T-helper 1 cell (primary cell): ENCODE measurements at places on chromosomes 6 and 20.
A peak's percentile ranks its signal among the peaks of the same experiment; 100 is the strongest.

- no peak for DNase-seq
Observed at GRCh38 chr20:37776526-37776925, 82.7 kb downstream of the CTNNBL1 start.

DNA sequence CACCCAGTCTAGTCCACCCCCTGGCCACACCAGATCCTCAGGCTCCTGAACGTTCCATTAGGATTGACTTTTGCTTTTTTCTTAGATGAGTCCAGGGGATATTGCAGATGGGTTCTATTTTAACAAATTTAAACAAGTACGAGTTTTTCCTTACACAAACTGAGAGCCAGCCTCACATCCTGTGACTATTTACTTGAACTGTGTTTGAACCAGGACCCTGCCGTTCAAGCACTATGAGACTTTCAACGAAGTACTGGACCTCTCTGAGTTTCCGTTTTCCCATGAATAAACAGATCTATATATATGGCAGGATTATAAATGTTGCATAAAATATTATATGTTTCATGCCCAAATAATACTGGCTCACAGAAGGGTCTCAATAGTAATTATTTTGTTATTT, 1.4 kb upstream of the METTL24 start:
- DNase-seq, result no peak

DNA sequence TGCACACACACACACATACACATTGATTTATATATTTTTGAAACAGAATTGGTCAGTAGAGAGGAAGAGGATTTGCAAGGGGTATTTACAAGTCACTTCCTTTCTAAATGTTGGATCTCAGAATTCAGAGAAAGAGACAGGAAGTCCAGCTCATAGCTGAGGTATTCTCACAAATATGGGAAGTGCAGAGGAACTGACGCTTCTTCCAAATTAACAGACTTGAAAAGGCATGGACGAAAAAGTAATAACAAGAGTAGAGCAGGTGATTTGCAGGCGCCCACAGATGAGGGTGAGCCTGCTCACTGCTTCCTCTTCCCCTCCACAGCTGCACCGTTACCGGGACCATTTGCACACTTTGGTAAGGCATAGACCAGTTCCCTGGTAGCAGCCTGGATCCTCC, 246.4 kb downstream of the PHACTR1 start:
- DNase-seq, result peak; percentile 72

DNA sequence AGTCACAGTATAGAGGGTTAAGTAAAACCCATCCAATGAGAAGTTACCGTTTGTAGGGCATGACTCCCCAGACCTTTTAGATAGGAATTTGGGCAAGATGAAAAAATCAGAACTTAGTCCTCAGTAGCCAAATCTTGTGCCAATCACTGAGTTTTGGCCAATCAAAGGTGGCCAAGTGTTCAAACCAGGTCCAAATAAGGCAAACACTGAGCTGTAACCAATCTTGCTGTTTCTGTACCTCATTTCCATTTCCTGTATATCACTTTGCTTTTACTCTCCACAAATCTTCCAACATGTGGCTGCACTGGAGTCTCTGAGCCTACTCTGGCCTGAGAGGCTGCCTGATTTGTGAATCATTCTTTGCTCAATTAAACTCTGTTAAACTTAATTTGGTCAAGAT, 81.8 kb upstream of the GPR6 start:
- no peak for DNase-seq

DNA sequence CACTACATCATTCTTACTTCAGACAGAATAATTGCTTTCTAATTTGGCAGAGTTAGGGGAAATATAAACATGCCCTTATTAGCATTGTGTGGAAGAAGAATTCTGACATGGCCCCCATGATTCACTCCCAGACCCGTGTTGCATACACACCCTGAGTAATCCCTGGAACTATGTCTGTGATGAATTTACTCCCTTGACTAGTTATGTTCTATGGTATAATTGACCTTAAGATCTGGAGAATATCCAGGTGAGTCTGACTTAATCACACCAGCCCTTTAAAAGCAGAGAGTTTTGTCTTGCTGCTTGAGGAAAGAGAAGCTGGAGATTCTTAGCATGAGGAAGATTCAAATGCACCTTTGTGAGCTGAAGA, 262.9 kb downstream of the SOX4 start:
- no peak for DNase-seq

DNA sequence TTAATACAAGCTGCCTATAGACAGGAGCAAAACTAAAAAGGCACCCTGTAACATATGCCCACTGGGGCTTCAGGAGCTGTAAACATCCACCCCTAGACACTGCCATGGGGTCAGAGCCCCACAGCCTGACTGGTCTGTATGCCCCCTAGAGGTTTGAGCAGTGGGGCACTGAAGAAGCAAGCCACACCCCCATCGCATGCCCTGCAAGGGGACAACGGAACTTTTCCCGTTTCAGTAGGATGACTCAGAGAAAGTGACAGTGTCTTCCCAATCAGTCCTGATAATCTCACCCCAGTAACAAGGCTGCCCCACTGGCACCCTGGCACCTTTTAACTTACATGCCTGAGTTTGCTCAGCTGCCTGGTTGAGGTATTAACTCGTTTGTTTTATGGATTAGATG, 35.9 kb downstream of the BEND3 start:
- no peak for DNase-seq

DNA sequence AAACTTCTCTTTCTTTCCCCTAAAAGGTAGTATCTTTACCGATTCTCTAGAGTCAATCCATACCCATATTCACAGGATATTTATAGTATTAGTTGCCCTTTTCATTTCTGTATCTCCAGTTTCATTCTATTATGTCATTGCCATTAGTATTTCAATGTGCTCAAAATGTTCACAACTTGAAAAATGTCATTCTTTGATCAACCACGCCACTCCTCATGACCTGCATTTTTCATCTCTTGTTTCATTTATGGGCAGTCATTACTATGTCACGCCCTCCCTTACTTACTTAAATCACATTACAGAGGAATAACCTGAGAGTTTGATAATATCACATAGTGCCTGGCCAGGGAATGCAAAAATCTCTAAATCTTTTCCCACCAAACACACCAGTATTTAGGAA, 427.3 kb upstream of the GJE1 start:
- DNase-seq, result no peak

GRCh38 chr6:150334790-150335783, 33.7 kb upstream of the IYD start:
- DNase-seq, result no peak

DNA sequence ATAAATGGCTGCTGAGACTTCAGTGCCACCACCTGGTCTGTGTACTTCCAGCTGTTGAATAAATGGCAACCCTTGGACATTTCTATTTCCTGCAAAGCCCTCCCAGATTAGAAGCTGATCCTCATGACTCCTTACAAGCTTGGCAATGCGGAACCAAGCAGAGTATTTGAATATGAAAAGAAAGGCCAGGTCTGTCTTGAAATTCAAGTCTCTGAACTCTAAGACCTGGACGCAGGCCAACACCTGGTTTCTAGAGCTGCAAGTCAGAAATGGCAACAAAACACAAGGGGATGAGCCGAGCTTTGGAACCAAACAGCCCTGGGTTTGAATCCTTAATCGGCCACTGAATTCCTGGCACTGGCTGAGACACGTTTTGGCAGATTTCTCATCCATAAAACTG, 353.4 kb downstream of the PTPRT start:
- DNase-seq, result no peak

DNA sequence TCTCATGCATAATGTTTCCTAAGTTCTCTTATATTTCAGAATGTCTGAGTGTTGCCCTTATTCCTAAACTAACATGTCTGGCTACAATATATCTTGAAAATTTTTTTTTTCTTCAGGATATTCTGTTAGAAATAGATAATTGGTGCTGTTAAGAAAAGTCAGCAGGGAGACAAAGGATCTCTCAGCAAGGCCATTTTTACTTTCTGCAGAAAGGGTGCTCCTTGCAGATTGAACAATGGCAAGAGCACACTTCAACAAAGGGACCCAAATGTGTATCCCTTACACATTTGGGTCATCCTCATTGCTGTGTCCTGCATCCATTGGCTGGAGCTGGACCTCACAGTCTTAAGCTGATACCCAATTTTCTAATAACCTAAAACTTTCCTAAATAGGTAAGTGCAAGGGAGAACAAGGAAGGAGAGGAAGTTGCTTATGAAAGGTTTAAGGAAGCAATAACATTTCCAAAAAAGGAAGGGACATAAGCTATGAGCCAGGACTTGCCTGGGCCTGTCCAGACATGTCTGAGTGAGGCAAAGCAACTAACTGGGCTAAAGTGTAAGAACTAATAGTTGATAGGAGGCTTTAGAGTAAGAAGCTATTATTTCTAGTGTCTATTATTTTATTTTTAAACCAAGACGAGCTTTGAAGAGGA, 429.6 kb downstream of the BCKDHB start:
- no peak for DNase-seq

GRCh38 chr6:12348530-12349511, 58.7 kb downstream of the EDN1 start:
- no peak for DNase-seq

- no peak for DNase-seq
Observed at GRCh38 chr6:122969999-122970533, 26.0 kb upstream of the CLVS2 start.

DNA sequence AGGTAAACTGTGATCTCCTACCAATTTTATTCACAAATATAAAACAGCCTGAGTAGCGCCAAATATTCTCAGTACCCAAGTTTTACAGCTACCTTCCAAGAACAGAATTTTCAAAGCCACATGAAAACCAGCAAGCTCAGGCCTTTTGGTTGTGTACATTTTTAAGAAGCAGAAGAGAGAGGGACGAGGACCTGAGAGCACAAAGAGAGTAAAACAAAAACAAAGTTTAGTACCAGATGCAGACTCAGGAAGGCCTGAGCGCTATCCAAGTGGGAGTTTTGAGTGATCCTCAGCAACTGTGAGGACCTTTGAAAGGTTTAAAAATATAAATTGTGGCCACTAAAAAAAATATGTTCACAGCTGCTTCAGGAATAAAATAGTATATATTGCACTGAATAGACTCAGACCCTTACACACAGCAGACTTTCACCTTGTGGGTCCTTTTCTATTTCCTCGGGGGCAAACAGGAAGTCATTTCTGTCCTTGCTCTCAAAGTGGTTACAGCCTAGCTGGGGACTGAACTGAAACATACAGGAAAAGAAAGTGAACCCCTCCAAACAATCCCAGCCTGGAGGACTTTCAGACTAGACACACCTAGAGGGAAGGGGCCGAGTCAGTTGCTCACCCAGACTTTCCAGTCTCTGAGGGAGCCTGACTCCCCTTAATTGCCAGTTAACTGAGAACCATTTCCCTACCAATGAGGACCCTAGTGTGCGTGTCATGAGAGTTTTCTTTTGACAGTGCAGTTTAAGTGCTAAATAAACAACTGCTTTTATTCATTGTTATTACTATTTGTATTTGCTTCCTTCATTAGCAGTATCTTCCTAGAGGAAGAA, 48.5 kb upstream of the NT5E start:
- no peak for DNase-seq

GRCh38 chr6:129709196-129709768, 695 bp downstream of the ARHGAP18 start:
- no peak for DNase-seq

GRCh38 chr6:98485593-98485992, 348.8 kb upstream of the POU3F2 start:
- DNase-seq, result no peak

DNA sequence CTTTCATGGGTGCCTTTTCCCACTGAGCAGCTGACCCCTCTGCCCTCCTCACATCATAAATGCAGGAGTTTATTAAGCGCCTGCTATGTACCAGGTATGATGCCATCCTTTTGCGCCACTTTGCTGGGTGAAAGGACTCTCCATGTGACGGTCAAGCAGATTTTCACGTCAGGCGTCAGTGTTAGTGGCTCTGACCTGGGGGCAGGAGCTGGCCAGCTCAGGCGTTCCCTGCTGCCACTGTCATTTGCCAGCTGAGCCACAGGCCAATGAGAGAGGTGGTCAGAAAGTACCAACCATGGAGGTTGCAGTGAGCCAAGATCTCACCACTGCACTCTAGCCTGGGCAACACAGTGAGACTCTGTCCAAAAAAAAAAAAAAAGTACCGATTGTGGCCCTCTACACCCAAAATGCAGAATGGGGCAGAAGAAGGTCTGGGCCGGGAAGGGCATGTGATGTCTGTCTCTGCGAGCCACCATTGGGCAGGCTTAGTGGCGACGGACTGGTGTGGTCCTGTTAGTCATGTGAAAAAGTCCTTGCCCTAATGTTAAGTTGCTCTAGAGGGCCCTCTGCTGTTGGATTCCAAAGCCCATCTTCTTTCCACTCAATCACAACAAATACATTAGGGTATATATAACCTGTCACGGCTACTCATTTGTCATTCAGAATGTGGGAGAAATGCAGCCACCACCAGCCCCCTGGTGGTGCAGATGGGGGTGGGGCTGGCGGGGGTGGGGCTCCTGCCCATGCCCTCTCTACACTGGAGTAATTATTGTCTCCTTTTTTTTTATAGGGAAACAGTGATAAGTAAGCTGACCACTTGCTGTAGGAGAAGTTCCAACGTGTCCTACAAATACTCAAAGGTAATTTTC, 18.4 kb upstream of the SLC22A1 start:
- DNase-seq, result no peak

DNA sequence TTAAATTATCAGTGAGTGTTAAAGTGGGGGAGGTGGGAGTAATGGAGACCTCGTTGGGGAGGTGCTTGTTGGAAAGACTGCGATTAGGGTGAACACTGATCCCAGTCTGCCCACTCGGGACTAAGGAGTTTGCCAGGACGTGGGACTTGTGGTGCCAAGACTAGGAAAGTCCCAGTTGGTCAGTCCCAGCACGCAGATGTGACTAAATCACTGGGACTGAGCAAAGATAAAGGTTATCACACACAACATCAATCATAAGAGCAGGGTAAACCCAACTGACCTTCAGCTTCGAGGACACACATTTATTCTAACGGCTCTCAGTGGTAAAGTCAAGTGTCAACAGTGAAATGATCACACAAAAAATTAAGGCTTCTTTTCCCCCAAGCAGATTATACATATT, 45.5 kb downstream of the PDE10A start:
- DNase-seq, result no peak

DNA sequence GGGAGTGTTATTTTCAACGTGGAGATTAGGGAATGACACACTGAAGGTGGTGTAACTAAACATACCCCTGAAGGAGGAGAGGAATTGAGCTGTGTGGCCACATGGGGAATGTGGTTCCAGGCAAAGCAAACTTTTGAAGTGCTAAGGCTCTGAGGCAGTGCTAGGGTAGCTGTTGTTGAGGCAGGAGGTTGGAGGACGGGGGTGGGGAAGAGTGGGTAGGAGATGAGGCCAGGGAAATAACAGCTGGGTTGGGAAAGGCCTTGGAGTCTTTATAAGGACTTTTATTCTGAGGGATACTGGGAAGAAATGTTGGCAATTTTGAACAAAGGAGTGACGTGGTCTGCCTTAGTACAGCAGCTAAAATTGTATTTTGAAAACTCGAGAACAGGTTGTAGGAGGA, 13.0 kb downstream of the RPRD1B start:
- no peak for DNase-seq

GRCh38 chr6:16486661-16487060, 248.3 kb downstream of the GMPR start:
- DNase-seq, result peak; percentile 45

DNA sequence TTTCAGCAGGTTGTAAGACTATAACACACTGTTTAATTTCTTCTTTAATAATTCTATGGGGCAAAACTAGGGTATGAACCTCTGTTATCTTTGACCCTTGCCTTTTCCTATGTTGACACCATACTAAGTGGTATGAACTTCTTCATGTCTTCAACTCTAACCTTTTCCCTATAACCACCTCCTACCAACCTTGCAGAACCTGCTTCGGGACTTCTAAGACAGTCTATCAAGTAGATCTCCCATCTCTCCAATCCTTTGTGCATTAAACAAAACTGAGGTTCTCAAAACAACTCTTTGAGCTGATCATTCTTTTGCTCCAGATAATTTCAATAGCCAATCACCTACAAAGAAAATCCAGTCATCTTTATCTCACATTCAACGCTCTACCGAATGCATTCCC, 23.4 kb downstream of the SNAP91 start:
- no peak for DNase-seq
